T-cell (primary cell): ENCODE measurements at places on chromosomes 11 and 22.

- DNase-seq, result no peak
Observed at GRCh38 chr22:48908547-48908946, 919.1 kb downstream of the BRD1 start.

DNA sequence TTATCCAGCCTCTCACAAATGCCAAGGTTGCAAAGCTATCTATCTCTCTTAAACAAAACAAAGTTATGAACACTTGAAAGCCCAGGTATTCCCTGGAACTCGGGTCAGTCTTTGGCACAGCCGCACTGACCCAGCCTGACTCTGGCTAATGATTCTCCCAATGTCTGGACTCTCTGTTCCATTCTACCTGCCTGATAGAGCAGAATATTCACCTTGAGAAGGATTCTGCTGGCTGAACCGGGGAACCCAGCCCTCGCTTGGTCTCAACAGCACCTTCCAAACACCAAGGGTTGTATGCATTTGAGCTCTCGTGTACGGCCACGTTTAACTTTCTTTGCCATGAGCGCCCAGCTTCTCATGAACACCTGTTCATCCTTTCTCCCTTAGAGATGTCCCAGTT lies 116.8 kb downstream of the ZBTB16 start:
- no peak for DNase-seq

DNA sequence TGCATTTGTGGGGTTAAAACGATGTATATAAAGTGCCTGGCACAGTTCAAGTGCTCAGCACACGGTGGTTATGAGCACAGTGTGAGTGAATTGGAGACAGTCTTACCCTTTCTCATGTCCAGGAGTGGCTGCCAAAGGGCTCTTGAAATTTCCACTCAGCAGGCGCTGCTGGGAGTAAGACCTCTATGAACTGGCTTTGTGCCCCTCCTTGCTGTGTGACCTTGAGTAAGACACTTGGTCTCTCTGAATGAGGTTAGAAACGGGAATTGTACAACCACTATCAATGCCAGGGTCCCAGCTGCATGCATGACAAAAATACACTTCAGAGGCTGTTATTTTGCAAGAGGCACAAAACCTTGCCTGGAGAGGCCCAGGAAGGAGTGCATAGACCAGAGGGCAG lies 86.6 kb downstream of the TSPAN18 start:
- DNase-seq, result no peak

DNA sequence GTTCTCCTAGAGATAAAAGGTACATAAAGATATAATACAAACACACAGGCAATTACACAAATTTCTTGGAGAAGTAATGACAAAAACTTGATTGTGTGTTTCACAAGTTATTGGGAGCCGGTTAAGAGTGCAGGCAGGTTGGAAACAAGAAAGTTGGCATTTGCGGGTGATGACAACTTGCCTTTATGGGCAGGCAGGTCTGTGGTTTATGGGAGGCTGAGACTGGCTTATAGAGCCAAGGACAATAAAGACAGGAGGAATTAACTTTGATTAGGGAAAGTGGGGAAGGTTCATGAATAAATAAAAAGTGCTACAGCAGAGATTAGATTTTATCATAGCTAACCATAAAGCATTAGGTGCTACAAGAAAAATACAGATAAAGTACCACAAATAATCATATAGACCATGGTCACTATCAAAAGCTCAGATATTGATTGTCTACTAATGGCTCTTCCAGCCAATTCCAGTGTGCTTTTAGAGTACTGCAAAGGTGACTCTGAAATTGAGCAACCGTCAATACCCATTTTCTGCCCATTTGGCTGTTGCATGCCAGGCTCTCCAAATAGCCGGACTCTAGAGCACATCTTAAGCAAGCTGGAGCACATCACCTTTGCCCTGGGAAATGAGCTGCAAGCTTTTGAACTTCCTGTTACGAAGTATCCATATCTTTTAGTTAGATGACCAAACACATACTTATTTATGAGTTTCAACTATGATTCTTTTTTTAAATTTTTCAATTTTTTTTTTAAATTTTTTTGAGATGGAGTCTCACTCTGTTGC lies 33.9 kb upstream of the GAB2 start:
- no peak for DNase-seq
